ENCODE measurements at places on chromosomes 7 and 10.

- no peak for DNase-seq
Observed at GRCh38 chr7:117892821-117893220, 19.6 kb upstream of the CTTNBP2 start.

- no peak for DNase-seq
Observed at GRCh38 chr7:115676080-115676479, 354.5 kb downstream of the TFEC start.

DNA sequence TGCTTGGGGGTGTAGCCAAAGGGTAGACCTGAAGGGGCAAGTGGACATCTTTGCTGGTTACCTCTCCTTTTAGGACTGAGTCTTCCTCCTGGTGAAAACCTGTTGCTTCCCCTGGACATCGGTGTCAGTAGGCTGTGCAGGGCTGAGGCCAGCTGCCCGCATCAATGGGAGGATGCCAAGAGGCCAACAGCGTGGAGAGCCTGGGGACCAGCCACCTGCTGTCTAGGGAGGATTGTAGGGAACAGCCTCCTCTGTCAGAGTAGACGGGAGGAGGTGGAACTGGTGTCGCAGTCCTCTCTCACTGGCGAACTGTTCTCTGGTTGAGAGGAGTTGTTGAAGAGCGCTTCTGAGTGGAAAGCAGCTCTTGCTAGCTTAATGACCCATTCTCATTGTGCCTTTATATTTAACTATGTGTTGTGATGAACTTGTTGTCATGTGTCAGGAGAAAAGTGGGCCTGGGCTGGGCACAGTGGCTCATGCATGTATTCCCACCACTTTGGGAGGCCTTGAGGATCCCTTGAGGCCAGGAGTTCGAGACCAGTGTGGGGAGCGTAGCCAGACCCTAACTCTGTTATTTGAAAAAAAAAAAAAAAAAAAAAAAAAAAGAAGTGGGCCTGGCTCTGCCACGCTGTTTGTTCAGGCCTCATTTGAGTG lies 1.8 kb downstream of the SUFU start:
- DNase-seq, result no peak

GRCh38 chr7:145729691-145730090 lies 386.9 kb upstream of the CNTNAP2 start:
- DNase-seq, result no peak

GRCh38 chr10:29715296-29715695 lies 80.5 kb upstream of the SVIL start:
- DNase-seq, result no peak

- DNase-seq, result no peak
Observed at GRCh38 chr10:16737420-16737819, 79.8 kb downstream of the RSU1 start.

- no peak for DNase-seq
Observed at GRCh38 chr10:87829986-87830729, 12.1 kb upstream of the ATAD1 start.

DNA sequence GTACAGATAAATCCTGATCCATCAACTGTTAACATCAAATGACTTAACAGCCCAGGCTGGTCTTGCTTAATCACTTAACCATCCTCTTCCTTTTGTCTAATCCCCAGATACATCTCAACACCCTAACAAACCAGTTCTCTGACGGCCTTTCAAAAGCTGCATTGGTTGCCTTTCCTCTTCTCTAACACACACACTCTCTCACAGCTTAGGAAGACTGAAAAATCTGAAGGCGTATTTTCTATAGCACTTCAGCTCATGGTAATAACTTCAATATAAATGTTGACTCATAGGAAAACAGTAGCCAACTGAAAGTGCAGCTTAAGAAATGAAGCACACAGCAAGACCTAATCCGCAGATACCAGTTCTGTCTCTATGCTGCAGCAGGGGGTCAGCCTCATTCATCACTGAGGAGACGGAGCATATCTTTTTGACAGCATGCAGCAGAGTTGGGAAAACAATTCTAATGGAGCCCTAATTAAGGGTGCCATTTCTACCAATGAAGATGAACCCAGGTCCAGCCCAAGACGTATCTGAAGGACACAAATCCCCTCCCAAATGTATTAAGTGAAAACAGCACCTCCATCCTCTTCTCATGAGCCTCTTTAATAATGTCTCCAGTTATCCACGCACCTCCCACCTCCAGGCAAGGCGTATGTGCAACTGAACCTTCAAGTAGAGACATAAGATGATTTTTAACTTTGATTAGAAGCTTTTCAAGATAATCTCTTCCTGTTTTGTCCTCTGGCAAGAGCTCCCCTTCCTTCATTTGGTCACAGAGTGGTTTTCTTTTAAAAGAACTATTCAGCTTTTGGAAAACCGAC lies 211.7 kb upstream of the NFE2L3 start:
- DNase-seq, result no peak

DNA sequence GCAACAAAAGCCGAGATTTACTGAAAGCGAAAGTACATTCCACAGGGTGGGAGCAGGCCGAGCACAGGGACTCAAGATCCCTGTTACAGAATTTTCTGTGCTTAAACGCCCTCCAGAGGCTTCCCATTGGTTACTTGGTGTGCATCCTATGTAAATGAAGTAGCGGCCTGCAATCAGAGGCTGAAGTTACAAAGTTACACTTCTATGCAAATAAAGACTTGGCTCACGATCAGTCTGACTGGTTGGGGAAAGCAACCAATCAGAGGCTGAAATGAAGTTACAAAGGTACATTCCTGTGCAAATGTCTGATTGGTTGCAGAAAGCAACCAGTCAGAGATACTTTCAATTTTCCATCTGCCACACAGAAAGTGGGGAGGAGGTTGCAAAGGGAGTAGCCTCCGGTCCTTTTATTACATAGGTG lies 4.1 kb downstream of the ACBD7 start:
- DNase-seq, result peak; percentile 5

GRCh38 chr7:86942995-86943394 lies 116.5 kb downstream of the ELAPOR2 start:
- no peak for DNase-seq

- DNase-seq, result no peak
Observed at GRCh38 chr10:61244261-61244775, 208.9 kb downstream of the TMEM26 start.

- no peak for DNase-seq
Observed at GRCh38 chr7:86947929-86948328, 111.5 kb downstream of the ELAPOR2 start.

GRCh38 chr10:113458944-113459343 lies 93.9 kb upstream of the HABP2 start:
- no peak for DNase-seq

DNA sequence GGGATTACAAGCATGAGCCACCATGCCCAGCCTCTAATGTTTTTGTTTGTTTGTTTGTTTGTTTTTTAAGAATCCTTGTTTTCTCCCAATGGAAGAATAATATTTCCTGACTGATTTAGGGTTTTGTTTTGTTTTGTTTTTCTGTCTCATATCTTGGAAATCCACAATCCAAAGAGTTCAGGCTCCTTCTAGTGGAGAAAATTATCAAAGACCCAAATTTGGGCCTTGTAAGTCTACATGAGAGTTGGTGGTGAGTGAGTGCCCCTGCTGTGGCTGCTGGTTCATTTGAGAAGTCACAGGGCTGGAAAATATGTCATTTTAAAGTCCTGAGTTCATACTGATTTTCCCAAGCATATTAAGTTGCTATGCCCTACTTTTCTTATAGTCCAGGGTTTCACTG lies 33.5 kb upstream of the KLHL7 start:
- DNase-seq, result no peak

DNA sequence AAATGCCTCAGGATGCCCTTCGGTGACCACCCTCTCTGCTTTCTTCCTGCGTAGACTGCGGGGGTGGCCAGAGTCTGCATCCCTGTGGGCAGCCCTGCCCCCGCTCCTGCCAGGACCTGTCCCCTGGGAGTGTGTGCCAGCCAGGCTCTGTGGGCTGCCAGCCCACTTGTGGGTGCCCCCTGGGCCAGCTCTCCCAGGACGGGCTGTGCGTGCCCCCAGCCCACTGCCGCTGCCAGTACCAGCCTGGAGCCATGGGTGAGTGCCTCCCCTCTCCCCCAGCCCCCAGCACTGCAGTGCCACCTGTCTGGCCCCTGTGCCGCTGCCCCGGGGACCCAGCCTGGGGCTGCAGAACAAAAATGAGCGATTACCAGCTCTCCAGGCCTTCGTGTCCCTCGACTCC lies 23.1 kb upstream of the ZNF862 start:
- DNase-seq, result no peak

DNA sequence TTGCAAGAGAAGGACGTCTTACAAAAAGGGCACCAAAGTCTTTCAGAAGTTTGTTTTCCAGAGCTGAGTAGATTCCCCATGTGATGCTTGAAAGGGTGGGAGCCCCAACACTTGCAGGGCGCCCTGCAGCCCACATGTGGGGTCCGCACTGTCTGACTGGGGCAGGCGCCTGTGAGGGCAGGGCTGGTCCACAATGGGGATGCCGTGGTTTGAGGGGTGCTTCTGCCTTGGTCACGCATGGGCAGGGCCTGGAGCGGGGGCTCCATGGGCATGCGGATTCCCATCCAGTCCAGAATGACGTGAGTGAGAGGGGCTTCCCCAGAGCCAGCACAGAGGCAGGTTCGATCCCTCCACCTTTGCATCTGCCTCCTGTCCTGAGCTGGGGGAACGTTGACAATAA lies 101.5 kb upstream of the SHH start:
- DNase-seq, result no peak

GRCh38 chr7:127177156-127177555 lies 75.6 kb downstream of the GRM8 start:
- no peak for DNase-seq

DNA sequence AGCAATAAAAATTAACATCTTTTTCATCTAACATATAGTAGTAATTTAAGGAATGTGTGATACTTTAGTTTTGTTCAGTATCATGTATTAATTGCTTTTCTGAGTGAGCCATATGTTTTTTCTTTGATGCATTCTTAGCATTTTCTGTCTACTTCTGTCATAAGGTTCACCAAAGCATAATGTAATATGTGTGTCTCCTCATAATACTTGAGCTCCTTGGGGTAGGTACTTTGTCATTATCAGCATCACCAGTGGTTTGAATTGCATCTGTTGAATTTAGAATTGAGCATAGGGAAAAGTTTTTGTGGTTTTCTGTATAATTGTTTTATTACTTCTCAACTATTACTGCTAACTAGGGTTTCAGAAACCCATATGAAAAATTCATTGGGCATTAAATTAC lies 26.5 kb downstream of the VPS50 start:
- no peak for DNase-seq

- DNase-seq, result no peak
Observed at GRCh38 chr10:132413226-132414205, 16.5 kb downstream of the PWWP2B start.

GRCh38 chr7:18555968-18556367 lies 60.4 kb downstream of the HDAC9 start:
- DNase-seq, result no peak

- DNase-seq, result no peak
Observed at GRCh38 chr7:113141803-113142202, 23.4 kb upstream of the SMIM30 start.

GRCh38 chr7:121153411-121153810 lies 164.9 kb downstream of the CPED1 start:
- no peak for DNase-seq

GRCh38 chr10:970311-971149 lies 17.7 kb upstream of the GTPBP4 start:
- no peak for DNase-seq

DNA sequence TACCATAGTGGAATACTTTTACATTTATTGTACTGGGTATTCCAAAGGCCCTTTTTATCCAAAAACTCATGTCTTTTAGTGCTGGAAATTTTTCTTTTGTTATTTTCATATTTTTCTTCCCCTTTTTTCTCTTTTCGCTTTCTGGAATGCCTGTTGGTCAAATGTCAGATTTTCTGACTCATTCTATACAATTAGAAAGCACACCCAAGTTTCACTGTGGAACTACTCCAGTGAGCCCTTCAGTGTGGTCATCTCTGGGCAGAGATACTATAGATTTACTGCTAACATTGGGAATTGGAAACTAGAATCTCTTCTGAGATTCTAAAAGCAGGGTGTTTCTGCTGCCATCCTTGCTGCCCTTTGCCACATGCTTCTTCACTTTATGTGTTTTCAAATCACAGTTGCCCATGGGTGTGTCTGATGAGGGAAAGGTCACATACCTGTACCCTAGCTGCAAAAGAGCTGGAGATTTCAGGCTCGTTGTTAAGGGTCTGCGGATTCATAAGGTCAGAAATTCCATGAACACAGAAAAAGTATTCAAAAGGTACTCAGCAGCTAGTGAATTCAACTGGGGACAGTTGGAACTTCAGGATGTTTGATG lies 5.6 kb upstream of the WASL start:
- DNase-seq, result no peak

- no peak for DNase-seq
Observed at GRCh38 chr10:121216295-121216694, 365.1 kb downstream of the WDR11 start.

DNA sequence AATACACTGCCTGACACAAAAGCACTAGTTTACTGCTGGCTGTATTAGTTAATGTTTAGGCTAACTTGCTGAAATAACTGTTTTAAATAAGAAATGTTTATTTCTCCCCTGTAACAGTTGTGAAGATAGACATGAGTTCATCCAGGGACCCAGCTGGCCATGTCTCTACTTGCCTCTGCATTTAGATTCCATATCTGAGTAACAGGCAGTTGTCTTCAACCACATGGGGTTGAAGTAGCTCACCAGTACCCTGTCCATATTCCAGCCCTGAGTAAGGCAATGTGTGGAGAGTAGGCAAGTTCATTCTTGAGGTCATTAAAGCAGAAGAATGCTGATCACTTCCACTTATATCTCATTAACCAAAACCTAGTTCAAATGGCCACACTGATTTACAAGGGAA lies 31.1 kb upstream of the RSBN1L start:
- no peak for DNase-seq

DNA sequence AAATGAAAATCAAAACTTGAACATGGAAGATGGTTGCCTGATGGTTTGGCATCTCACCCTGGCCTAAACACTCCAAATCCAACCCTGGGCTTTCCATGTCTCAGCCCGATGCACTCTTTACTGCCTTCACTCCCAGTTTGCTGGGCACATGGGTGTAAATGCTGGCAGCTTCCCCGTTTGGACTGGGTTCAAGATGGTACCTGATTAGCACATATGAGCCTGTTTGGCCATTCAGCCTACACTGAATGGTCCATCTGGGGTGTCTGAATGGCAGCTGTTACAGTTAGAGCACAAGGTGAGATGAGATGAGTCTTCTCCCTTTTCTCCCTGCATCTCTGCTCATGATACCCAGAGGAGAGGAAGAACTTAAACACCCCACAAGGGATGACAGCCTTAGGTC lies 37.1 kb downstream of the ATXN7L1 start:
- no peak for DNase-seq

DNA sequence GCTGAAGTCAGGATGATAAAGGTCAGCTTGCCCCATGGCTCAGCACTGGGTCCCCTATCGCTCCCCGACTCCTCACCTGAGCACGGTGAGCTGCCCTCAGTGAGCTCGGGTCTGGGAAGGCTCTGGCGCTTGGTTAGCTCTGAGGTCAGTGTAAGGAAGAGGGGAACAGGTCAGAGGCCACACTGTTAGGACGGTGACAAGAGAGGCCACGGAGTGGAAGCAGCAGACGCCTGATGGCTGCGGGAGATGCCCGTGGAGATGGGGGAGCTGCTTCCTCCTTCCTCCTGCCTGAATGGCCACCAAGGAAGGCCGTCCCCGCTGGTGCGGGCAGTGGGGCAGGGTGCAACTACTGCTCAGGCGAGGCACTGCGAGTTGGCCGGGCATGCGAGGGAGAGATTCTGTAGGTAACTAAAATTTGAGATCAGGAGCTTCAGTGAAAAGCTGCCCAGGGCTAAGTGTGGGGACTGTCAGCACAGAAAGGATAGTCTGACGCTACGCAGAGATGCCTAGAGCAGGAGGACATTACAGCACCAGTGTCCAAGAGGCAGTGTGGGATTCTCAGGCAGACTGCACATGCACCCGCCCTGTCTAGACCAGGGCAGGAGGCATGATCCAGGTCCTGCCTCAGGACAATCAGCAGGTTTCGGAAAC lies 231.3 kb upstream of the GRB10 start:
- DNase-seq, result no peak

- DNase-seq, result no peak
Observed at GRCh38 chr10:50326757-50327701, 75.7 kb upstream of the ASAH2 start.
